ENCODE measurements at places on chromosomes 5 and 9.

GRCh38 chr9:33619666-33620404, 95.8 kb downstream of the ANKRD18B start:
- DNase-seq: peak; percentile 94

- no peak for DNase-seq
Observed at GRCh38 chr9:128219831-128220230, 16.7 kb downstream of the DNM1 start.

- DNase-seq: no peak
Observed at GRCh38 chr5:135154197-135154596, 120.2 kb upstream of the PITX1 start.

- no peak for DNase-seq
Observed at GRCh38 chr5:177515580-177515979, 1.2 kb downstream of the DDX41 start.

GRCh38 chr5:52710972-52711596, 76.6 kb upstream of the ITGA1 start:
- DNase-seq: no peak

DNA sequence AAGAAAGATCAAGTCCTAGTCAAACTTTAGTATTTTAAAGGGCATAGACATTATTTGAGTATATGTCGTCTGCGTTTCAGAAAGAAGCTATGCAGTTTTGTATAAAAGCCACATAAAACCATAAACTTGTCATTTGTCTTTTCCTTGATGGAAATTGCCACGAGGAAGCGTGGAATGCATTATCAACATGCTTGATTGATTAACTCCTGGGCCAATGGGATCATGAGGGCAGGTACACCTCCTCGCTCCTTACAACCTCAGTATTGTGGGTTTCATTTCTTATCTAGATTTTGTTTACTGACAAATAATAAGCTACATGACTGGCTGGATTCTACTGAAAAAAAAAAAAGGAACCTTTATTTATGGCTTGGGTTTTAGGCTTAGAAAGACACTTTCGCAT, 122.5 kb upstream of the RFX3 start:
- no peak for DNase-seq

- no peak for DNase-seq
Observed at GRCh38 chr9:92736563-92737215, 27.9 kb downstream of the BICD2 start.

DNA sequence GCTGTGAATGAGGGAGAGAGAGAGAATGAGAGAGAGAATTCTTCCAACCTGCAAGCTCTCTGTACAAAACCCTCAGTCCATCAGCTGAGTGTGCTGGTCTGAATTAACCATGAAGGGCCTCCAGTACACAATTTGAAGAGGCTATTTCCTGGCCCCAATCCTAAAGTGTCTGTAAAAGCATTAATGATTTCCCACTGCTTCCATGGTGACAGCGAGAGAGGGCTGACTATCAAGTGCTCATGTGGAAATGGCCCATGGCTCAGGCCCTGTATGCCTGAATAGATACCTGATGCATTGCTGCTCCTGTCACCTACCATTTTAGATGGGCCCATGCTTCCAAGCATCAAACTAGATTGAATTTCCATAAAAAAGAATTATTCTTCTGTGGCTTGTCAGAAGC, 592.4 kb downstream of the KIF4B start:
- DNase-seq: no peak

DNA sequence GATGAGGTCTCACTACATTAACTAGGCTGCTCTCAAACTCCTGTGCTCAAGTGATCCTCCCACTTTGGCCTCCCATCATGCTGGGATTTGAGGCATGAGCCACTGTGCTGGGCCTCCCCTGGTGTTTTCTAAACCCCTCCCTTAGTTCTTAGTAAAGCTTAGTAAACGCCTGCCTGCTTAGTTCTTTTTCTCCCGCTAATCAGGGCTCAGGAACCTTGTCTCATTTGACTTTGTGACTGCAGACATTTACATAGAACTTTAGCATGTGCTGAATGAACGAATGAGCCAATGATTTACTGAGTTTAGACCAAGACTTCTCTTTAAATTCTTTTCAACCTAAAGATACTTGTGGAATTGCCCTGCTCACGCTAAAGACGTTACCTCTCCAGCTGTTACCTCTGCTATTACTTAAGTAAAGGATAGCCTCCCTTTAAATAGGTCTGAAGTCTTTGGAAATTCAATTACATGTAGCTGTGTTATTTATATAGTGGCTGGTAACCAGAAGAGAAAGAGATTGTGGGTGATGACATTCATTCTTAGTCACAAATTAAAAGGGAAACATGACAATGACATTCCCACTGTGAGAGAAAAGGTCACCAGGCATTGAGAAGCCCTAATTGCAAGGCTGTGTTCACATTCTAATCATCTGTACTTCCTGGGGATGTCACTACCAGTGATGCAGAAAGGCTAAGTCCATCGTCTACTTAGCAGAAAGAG, 18.6 kb upstream of the SUSD1 start:
- DNase-seq: no peak

DNA sequence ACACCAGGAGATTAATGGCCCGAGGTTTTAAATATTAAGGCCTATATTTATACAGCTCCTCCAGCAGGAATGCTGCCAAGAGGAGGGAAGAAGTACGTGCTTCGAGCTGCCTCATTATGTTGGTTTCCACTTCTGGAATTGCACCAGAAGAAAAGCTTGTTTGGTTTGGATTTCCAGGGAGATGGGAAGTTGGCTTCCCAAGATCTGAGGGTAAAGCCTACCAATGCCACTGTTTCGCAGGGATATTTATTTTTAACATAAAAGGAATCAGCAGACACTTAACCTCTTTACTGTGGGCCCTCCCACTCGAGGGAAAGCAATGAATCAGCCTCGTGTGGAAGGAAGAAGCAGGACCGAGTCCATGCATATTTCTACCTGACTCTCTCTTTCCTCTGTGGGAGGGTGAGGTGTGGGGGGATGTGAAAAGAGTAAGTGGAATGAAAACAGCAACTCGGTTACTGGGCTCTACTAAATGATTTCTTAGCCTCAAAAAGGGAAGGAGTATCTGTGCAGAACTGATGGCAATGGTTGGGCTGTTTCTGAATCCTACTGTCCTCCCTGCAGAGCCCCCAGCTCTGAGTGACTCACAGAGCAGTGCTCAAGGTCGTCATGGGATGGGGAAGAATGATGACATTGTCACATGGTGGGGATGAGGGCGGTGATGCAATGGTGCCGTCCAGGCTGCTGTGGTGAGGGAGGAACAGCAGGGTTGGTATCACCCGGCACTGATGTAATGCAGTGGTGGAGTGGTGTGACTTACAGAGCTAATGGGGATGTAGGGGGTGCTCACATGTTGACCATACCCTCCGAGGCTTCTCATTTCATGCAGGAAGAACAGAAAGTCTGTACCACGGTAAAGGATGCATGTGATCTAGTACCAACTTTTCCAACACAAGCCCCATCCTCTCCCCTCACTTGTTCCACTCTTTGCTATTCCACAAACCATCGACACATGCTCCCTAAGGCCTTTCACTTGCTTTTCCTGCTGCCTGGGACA, 215.0 kb upstream of the PANK3 start:
- DNase-seq: no peak

DNA sequence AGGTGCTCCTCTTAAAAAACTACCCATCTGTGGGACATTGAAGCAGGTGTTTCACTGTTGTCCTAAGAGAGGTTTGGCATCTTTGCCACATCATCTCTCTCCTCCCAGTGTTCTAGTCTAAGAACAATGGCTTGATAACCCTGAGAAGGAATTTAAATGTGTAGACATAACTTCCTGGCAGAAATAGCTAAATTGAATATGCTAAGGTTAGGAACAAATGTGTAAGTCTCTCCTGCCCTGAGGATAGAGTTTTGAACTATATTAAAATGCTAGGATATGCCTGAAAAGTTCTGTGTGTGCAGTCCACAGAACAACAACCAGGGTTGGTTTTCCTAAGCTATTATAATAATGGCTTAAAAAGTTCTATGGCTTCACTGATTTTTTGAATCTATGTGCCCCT, 106.6 kb downstream of the LRRC70 start:
- DNase-seq: no peak

- no peak for DNase-seq
Observed at GRCh38 chr5:150644514-150644913, 4.1 kb downstream of the SYNPO start.

DNA sequence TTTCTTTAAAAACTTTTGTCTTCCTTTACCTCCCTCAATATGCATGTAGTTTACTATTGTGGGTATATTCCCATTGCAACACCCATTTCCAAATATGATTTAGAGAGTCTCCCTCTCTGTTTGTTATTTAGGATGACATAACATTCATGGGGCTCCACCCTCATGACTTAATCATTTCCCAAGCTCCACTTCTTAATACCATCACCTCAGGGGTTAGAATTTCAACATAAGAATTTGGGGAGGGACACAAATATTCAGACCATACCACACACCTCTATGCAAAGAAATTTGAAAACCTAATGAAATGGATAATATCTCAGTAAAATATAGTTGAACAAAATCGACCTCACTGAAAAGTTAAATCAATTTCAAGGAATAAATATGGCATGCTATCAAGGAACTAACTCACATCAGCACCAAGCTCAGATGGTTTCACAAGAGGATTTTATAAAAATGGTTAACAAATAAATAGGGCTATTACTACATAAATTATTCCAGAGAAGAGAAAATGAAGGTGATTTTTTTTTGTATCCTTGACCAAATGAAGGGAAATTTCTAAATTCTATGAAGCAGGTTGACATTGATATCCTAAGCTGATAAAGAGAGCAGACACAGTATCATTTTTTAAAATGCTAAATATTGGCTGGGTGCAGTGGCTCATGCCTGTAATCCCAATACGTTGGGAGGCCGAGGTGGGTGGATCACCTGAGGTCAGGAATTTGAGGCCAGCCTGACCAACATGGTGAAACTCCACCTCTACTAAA, 20.2 kb upstream of the UBTD2 start:
- DNase-seq: no peak

DNA sequence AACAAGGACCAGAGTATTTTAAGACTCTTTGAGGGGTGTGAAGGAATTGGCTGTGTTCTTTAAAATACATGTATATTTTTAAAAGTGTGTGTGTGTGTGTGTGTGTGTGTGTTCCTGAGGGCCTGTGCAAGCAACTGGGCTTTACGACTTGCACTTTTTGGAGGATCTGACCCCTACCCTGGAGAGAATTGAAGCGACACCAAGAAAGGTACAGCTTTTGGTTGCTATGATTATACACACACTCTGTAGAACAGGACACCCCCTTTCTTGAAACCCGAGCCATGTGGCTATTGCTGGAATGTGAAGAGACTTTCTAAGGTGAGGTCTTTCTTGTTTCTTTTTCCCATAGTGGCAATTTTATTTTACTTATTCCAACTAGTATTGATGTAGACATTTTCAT, 988 bp downstream of the SHISAL2B start:
- DNase-seq: no peak

DNA sequence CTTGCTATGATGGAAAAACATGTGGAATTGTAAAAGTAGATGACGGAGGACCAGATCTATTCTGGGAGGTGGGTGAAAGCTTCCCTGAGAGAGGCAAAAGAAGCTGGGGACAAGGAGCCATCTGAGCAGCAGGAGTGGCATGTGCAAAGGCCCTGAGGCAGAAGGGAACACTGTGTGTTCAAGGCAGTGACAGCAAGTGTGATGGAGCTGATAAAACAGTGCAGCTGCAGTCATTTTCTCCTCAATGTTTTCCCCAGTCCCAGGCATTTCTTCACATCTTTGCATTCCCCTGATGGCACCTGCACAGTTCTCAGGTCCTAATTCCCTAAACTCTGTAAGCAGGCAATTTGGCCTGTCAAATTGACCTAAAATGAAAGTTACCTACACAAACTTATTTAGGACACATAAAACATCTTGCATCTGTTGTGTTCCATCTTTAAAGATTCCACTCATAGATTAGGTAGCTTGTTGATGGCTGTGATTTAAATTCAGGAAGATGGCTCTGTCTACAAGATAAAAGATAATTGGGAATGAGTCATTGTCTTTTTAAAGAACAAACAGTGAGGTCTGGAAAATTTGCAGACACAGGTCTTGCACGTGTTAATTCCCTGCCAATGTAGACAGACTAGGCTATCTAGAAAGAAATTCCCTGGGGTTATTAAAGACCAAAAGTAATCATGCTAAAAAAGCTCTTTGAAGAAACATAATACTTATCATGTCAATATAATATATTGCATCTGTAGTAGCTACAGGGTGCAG, 289.6 kb upstream of the SGCD start:
- no peak for DNase-seq

DNA sequence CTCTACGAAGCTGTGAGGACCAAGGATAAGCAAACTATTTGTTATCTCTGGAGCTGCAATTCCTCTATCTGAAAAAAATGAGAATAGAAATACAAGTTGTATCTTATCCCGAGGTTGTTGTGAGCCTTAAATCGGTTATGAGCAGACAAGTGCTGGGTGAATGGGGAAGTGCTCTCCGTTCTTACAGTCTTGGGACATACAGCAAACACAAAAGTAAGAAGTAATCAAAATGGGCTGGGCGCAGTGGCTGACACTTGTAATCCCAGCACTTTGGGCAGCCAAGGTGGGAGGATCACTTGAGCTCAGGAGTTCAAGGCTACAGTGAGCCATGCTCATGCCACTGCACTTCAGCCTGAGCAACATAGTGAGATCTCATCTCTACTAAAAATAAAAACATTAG, 31.7 kb downstream of the ITK start:
- DNase-seq: no peak

- no peak for DNase-seq
Observed at GRCh38 chr5:170219615-170220014, 13.2 kb upstream of the C5orf58 start.

- no peak for DNase-seq
Observed at GRCh38 chr5:68028131-68028727, 187.3 kb upstream of the PIK3R1 start.

- DNase-seq: no peak
Observed at GRCh38 chr9:38651400-38652042, 31.1 kb upstream of the ANKRD18A start.

DNA sequence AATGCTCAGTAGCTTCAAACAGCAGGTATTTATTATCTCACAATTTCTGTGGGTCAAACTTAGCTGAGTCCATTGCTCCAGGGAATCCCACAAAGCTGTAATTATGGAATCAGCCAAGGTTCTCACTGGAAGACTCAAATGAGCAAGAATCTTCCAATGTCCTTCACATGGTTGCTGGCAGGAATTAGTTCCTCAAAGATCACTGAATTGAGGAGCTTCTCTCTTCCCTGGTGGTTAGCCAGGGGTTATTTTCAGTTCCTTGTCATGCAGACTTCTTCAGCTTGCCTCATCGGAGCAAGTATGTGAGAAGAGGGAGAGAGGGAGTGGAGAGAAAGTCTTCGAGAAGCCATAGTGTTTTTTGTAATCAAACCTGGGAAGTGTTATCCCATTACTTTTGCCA, 2331.9 kb downstream of the MAT2B start:
- DNase-seq: no peak

DNA sequence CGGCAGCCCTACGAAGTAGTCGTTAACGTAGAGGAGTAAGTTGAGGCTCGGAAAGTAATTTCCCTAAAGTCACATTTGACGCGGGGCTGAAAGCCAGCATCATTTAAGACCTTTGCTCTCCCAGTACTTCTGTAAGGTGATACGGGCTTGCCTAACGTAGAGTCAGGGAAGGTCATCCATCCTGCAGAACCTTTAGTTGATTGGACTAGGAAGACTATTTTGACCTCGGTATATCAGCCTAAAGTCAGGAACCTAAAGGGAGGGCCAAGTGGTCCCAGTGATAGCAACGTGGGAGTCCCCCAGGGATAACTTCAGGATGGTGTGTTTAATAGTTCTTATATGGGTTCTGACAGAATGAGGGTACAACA, 657 bp downstream of the NUP214 start:
- no peak for DNase-seq

All from amniotic stem cell (primary cell).